NCI-H524 (cell line): ENCODE measurements at places on chromosomes 6 and 20.

DNA sequence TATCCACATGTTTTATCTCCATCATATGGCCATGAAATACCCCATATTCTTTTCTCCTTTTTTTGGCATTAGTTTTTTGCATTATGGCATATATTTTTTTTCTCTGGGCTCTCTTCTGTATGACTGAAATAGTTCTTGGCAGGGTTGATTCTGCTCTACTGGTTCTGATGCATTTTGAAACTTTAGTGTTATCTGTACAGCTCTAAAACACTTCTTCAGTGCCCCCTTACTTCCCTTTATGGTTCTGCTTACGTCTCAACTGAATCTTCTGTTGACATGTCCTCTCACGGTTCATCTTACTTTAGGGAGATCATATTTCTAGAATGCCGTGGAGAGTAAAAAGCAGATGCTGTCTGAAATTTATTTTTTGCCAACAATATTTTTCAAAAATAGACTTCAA is 23.2 kb upstream of the TXNDC5 start:
- DNase-seq, result no peak

- DNase-seq, result no peak
These were observed 57.3 kb downstream of the AHI1 start for GRCh38 chr6:135440087-135440792.

DNA sequence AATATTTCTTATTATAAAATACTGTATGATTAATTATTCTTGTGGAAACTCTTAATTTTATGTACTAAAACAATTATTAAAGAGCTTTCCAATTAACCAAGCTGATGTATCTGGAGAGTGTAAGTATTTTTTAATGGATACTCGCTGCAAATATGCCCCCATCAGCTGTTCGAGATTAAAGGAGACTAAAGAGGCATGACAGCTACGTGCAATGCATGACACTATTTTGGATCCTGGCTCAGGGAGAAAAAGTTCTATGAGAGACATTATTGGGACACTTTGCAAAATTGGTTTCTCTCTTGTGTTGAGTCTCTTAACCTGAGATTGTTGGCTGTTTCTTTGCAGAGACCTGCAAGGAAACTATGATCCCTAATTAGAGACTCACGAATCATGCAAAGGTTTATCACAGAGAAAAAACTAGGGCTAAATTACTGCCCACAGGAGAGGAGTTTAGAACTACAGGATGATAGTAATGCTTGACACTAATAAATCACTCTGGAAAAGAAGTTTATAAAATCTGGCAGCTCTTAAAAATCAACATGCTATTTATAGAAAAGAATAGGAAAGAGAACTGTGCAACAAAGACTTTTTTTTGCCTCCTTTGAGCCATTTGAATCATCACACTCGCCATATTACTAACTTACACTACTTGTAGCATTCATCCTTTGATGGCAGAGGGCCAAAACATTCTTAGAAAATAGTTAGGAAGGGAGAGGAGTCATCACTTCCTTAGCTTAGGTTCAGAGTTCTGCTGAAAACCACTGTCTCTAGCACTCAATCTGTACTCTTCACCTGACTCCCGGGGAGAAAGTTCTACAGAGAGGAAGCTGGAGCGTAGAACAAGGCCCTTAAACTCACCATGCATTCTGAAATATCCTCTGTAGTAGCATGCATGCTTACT is 25.3 kb downstream of the NRN1 start:
- peak; percentile 3 for DNase-seq

- DNase-seq, result no peak
These were observed 18.8 kb downstream of the CLVS2 start for GRCh38 chr6:123014835-123015234.

- DNase-seq, result no peak
These were observed 88.0 kb downstream of the SYCP2 start for GRCh38 chr20:59845472-59845871.

DNA sequence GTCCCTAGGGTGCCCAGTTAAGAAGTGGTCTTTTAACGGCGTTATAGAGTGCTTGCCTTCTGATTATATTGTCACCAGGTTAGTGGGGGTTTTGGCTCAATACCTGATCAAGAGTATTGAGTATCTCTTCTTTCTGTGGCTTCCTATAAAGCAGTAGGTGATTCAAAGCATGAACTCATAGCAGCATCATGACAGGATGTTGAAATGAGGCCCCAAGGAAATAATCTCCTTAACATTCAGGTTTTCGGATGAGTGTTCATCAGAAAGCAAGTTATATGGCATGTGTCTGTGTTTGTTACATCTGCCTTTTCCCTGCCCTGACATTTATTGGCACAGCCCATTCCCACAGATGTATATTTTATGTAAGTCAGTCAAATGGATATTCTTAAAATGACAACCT is 301.0 kb downstream of the FARS2 start:
- DNase-seq, result no peak

DNA sequence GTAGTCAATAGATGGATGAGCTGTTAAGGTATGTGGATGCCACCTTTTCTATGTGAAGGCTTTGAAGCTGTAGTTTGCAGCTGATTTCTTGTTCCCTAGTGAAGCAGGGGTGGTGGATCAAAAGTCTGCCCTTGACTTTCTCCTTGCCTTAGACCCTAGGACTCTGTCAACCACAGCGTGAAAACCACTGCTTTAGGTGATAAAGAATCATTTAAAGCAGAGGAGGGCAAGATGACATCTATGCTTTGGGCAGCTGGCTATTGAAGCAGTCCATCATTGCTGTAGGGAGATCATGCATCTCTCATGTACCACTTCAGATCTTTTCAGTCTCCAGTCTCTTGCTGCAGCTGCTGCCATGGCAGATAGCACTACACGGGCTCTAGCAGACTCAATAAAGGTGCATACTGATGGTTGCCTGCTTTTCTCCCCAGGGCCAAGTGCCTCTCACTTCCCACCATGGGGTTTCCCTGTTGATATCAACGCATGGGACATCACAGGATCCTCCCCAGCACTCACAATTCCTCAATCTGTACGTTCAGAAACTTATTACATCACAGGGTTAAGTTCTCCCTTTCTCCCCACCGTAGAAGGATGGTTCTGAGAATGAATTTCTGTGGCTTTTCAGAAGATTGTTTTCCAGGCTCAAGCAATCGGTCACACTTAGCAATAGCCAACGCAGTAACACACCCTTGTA is 122.0 kb upstream of the STMND1 start:
- no peak for DNase-seq
